Gastroesophageal sphincter (tissue), 4 donors: ENCODE measurements at places on chromosomes 13 and 19.

- ATAC-seq = peak; percentile 39
These were observed 24.0 kb downstream of the SLC8A2 start for GRCh38 chr19:47447470-47448359.

GRCh38 chr13:106709522-106709921 is 141.6 kb upstream of the ARGLU1 start:
- ATAC-seq = peak; percentile 60

DNA sequence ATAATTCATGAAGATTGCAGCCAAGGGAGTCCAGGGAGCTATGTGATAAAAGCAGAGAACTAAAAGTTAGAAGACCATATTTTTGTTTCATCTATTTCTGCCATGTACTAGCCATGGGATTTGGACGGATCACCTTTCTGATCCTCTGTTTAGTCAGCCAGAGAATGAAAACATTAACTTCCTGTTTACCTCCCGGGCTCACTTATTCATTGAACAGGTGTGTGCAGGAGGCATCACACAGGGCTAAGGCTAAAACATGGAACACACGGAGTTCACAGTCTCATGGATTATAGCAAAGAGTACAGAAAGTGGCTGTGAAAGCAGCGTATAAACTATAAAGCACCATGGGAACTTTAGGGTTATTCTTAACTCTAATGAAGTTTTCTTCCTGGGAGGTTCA is 96.8 kb downstream of the GPR12 start:
- no peak for ATAC-seq

DNA sequence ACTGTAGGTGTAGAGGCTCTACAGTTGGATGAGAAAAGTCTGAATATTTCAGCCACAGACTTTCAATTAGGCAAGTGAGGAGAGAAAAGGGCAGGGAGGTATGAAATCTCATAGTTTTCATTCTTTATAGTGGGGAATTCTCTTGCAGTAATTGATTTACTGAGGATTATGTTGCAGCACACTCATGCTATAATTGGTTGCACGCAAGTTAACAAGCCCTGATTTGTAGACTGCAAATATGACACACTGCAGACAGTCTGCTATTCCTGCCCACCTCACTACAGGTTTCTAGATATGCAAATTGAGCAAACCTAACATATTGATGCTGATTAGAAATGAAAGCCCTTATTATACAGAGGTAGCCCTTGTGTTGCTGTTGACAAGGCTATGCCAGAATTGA is 139.4 kb downstream of the LHFPL6 start:
- no peak for ATAC-seq

DNA sequence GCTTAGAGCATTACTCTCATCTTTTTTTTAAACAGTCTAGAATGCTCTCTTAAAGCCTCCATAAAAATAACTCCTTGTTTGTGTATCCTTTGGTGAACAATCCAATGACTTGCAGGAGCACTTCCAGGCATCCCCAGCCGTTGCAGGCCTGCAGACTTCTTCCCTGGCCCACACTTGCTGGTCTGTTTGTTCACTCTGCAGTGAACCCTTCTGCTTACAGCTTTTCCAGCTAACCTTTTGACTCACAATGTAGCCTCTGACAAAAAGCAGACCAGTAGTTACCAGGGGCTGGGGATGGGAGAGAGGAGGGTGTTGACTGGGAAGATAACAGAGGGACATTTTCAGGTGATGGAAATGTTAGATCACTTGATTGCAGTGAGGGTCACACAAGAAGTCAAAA is 9.1 kb downstream of the GPR42 start:
- no peak for ATAC-seq

GRCh38 chr13:68908879-68909278 is 1198.7 kb upstream of the ATXN8OS start:
- no peak for ATAC-seq

DNA sequence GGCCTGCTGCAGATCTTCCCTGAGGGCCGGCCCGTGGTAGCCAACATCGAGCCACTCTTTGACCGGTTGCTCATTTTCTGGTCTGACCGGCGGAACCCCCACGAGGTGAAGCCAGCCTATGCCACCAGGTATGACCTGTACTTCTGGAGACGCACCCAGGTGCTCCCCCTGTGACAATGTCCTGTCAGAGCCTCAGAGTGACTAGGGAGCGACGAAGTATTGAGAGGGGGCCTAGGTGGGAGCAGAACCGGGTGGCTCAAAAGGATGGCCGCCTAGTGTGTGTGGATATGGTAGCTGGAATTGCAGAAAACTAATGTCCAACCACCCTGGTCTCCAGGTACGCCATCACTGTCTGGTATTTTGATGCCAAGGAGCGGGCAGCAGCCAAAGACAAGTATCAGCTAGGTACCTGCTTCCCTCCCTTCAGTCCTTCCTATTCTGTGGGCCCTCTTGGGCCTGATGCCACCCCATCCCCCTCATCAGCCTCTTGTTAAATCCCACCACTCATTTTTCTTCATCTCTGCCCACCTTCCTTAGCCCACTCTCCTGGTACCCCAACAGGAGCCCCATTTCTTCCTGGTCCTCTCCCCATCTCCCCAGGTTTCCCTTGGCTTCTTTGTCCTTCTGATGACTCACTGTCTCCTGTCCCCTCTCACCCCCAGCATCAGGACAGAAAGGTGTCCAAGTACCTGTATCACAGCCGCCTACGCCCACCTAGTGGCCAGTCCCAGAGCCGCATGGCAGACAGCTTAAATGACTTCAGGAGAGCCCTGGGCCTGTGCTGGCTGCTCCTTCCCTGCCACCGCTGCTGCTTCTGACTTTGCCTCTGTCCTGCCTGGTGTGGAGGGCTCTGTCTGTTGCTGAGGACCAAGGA is 8.4 kb downstream of the EGLN2 start:
- no peak for ATAC-seq

DNA sequence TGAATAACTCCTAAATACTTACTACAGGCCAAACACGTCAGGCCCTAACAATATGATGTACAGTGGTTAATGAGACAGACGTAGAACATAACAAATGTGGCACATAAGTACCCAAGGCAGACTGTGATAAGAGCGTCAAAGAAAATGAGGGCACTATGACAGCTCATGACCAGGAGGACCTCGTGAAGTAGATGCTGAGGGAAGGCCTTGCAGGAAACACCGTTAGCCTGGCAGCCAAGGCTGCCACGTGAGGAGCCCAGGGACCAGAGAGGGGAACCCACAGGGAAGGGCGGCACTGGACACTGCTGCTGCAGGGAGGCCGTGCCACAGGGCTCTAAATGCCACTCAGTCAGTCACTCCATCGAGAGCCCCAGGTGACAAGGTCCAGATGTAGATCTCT is 5.7 kb downstream of the TUBGCP3 start:
- ATAC-seq = no peak

DNA sequence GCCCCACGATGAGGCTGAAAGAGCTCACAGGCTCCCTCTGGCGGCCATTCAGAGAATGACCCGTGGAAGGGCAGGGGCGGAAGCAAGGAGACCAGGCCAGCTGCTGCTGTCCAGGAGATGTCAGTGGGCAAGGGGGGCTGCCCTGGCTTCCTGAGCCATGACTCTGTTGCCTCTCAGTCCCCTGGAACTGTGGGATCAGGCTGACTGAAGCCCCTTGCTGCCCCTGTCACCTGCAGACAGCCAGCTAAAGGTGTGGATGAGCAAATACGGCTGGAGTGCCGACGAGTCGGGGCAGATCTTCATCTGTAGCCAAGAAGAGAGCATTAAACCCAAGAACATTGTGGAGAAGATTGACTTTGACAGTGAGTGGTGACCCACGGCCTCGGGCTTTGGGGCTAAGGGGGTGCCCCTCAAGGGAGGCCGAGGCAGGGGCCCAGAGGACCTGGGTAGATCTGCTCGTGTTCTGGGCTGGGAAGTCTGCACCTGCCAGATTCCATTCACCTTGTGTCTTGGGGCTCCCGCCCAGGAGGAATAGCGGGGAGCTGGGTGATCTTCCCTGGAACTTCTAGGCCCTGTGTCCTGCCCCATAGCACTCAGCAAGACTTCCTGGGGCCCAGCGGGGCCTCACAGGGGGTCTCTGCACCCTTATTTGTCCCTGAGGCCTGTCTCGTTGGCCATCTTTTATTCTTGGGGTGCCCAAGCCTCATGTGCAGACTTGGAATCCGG is 12.5 kb upstream of the ACTN4 start:
- ATAC-seq = peak; percentile 47

- no peak for ATAC-seq
These were observed 395.9 kb downstream of the KCNRG start for GRCh38 chr13:50410921-50411746.

- peak; percentile 23 for ATAC-seq
These were observed 14.2 kb downstream of the RB1 start for GRCh38 chr13:48317511-48318376.

DNA sequence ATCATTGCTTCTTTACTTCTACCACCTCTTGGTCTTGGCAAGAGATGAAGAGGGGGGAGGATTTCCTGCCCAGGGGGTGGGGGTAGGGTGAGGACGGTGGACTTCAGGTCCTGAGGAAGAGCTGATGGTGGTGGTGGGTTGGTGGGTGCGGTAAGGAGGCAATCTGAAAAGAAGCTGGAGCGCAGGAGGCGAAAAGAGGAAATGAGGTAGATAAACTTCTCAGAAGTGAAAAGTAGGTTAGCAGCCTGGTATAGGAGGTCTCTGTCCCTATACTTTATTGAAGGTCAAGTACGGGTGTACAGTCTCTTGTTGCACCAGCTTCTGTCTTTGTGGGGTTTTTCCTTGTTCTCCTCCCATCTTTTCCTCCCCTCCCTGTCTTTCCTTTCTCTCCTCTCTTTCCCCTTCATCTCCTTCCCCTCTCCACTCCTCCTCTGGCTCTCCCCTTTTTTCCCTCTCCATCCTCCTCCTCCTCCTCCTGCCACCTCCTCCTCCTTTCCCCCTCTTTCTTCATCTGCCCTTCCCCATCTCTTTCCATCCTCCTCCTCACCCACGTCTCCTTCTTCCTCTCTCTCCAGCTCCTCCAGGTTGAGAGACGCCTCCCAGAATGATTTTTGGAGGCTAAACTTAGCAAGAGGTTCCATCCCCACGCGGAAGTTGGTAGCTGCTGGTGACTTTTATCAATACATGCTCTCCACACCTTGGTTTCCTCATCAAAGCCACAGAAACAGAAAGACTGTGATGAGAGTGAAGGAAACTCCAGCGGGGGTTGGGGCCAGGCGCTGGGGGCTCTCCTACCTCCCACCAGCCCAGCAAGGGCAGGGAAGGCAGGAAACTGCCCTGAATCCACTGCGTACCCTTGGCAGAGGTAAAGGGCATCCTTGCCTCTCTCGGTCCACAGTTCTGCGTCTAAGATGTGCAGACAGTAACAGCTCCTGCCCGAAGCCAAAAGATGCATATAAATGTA is 15.3 kb downstream of the TNFSF14 start:
- ATAC-seq = no peak

GRCh38 chr19:29290853-29291252 is 77.9 kb upstream of the UQCRFS1 start:
- ATAC-seq = no peak

DNA sequence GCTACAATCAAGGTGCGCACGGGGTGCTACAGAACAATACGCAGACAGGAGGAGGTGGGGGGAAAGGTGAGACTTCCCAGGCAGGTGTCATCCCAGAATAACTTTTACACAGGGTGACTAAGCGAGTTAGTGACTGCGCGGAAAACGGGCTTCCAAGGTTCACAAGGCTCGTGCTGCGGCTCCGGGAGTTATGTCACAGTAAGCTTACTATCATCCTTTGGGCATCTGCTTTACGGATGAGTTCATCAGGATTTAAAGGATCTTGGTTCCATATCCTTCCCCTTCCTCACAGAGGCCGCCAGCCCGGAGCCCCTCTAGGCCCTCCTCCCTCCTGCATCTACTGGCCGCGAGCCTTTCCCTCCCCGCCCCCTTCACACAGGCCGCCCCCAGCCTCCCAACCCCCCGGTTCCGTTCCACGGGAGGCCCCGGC is 474 bp upstream of the IFT88 start:
- peak; percentile 62 for ATAC-seq

DNA sequence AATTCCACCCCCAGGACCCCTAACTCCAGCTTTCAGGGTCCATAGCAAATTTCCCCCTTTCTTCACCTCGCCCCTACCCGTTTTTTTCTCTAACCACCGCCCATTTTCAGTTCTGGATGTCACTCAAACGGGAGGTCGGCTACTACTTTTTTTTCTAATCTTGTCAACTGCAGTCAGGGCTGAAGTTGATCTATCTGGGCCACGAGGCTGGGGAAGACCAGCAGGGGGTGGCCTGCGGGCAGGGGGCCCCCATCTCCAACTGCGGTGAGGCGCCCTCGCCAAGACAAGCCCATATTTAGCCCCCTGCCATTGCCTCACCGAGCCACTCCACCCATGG is 748 bp downstream of the LHFPL6 start:
- no peak for ATAC-seq

- ATAC-seq = no peak
These were observed 4.9 kb downstream of the FLT1 start for GRCh38 chr13:28490061-28490460.

DNA sequence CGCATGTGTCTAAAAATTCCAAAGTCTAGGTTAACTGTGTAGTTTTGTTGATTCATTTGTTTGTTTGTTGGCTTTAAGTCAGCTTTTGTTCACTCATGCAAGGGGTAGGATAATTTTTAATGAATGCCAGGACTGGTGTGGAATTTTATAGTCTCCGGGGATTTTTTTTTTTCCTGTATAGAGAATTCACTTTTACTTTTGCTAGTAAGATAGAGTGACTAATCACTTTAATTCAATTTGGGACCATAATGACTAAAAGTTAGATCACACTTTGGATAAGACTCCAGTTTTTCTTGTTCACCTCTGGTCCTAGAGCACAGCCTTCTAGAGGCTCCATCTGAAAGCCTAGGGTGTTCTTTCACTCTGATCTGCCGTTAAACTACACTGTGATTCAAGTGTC is 1690.0 kb downstream of the PCDH9 start:
- ATAC-seq = no peak

- no peak for ATAC-seq
These were observed 10.0 kb upstream of the IGFL2 start for GRCh38 chr19:46137915-46138473.

GRCh38 chr19:45477713-45478453 is 10.1 kb downstream of the FOSB start:
- no peak for ATAC-seq
